Stimulated activated CD8-positive, alpha-beta memory T cell treated with anti-CD3 and anti-CD28 coated beads, Interleukin-7, amount 100 ng/mL, for 1 hour (primary cell): ENCODE measurements at places on chromosomes 7 and 10.

DNA sequence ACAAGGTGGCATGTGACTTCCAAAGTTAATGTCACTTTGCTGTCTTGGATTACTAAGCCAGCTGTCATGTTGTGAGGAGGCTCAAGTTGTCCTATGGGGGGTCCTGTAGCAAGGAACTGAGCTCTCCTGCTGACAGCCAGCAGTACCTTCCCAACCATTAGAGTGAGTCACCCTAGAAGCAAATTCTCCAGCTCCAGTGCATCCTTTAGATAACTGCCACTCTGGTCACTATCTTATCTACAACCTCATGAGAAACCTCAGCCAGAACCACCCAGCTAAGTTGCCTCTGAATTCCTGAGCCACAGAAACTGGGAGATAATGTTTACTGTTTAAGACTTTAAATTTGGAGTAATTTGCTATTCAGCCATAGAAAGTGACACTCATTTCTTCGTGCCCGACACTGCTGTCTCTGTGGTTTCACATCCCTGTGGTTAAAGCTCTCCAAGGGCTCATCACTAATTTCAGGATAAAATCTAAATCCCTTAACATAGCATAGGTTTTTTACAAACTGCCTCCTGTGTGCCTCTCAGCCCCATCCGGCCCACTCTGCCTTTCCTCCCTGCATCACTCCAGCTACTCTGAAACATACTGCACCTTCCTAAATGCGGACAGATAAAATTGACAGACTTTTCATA lies 83.5 kb downstream of the PRR15 start:
- no peak for DNase-seq

DNA sequence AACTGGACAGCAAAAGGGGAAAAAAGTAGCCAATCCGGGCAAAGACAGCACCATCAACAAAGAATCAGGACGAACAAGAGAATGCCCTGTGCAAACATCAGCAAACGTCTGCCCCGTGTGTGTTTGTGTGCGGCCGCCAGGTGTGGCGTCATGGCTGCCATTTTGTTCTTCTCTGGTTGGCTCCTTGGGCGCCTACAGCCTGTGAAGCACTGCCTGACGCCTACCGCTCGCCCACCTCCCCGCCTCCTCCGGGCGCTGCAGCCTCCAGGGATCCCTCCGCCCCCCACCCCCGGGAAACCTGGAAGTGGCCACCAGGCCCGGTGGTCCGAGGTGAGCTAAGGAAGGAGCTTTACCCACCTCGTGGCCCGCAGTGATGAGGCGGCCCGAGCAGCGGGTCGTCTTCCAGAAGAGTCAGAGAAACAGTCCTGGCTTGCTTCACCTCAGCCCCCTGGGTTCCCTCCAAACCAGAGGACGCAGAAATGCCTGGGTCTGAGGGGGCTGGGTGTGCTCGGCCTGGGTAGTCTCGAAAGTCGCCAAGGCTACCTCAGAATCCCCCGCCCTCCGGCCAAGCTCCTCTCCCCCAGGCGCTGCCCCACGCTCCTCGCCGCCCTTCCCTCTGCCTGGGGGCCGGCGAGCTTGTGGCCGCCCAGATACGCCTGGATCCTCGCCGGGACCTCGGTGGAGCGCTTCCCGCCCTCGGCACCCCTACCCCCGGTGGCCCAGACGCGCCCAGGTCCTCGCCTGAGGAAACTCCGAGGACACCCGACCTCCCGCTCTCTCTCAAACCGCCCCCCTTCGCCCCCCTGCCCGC lies 61.8 kb upstream of the IL6 start:
- no peak for DNase-seq

DNA sequence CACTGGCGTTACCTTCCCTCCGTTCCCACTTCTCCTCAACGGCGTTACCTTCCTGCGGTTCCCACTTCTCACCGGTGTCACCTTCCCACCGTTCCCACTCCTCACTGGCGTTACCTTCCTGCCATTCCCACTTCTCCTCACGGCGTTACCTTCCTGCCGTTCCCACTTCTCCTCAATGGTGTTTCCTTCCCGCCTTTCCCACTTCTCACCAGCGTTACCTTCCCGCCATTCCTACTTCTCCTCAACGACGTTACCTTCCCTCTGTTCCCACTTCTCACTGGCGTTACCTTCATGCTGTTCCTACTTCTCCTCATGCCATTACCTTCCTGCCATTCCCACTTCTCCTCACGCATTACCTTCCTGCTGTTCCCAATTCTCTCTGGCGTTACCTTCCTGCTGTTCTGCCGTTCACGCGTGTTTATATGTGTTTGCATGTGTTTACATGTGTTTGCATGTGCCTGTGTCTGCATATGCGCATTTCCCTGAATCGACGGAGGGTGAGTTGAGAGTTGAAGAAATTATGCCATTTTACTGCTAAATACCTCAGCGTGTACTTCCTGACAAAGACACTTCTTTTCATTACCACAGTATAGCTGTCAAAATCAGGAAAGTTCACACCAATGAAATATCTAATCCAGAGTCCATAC lies 23.2 kb upstream of the CFAP46 start:
- no peak for DNase-seq

DNA sequence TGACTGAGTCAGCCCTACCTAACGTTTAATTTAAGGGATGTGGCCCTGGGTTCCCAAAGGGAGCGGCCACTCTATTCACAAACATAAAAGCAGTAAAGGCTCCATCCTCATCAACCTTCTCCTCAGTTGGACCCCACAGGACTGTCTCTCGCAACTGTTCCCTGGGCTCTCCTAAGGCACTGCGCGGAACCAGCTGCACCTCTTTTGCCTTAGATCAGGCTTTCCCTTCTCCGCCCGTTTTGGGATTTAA lies 689 bp upstream of the GTPBP4 start:
- DNase-seq, result no peak

- no peak for DNase-seq
Measured at GRCh38 chr7:54782314-54782713, 23.3 kb upstream of the SEC61G start.

GRCh38 chr10:80536361-80536835 lies 1.3 kb upstream of the SH2D4B start:
- no peak for DNase-seq

DNA sequence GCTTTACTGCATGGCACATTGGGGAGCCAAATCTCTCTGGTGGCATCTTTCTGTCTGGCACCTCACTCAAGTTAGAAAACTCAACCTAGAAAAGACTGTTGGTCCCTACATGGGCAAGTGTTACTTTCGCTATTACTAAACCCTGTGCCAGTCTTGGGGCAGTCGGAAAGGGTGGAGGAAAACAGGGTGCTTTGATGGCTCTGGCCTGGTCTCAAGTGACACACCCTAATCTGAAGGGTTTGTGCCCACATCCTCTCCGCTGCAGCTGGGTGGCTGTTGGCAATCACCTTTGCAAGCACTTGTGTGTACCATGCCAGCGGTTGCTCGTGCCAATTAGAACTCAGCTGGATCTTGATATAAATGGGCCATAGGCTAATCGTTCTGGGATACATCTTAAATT lies 159.8 kb upstream of the ITGB1 start:
- DNase-seq, result no peak

DNA sequence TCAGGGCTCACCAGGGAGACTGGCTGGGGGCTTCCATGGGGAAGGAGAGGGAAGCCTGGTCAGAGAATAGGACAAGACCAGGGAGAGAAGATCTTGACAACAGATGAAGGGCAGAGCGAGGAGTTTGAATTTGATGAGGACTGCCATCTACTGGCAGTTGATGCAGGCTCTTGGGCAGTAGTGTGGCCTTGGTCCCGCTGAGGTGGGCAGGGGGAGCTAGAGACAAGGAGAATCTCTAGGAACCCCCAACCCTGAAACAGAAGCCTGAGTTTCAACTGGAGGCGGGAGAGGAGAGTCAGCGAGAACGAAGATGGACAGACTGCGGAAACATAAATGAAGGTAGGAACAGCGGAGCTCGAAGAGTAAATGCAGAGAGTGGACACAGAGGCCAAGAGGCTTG lies 81.0 kb downstream of the PPP1R3C start:
- no peak for DNase-seq

GRCh38 chr7:35584990-35585389 lies 109.9 kb downstream of the HERPUD2 start:
- DNase-seq, result no peak

GRCh38 chr7:3370068-3370830 lies 69.2 kb downstream of the SDK1 start:
- no peak for DNase-seq

DNA sequence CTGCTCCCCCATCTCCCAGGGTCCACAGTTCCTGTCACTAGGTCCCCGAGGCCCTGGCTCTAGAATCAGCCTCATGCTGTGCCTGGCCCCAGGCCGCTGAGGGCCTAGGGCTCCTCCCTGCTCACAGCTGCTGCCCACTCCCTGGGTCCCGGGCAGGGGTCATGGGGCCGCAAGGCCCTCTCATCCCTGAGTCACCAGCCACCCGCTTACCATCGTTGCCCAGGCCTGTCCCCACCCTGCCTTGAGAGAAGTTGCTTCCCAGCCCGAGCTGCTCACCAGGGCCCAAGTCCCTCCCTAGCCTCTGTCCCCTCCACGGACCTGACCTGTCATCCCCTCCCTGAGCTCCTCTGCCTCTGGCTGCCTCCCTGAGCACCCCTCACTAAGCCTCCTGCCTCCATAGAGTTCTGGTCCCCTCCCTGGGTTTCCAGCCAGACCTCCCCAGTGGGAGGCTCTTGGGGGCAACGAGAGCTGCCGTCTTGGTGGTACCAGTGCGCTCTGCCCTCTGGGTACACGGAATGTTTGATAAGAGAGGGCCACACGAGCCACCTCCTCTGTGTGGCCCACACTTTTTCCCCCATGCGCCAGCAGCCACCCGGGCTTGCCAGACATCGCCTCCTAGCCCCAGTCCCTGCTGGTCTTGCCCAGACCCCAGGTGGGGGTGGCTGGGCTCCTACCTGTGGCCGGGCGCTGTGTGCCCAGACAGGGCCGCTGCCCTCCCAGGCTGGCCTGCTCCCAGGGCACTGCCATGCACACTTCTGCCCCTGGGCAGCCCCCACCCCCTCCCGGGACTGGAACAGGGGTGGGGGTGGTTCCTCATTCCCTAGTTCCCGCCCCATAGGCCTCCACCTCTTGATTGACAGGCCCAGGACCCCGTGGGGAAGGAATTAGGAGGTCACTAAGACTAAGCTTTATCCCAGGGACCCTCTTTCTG lies 21.3 kb downstream of the MLXIPL start:
- no peak for DNase-seq

DNA sequence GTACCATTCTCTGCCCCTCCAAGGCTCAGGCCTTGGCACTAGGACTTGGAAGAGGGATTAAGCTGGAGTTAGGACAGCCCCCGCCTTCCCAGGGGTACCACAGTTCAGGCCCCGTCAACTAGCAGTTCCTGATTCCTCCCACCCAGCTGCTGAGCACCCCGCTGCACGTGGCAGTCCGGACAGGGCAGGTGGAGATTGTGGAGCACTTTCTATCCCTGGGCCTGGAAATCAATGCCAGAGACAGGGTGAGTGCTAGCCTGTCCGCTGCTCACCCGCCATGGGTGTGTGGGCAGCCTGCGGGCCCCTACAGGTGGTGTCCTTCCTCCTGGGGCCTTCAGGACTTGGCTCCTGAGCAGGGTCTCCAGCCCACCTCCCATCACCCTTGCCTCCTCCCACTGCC lies 2.0 kb upstream of the HOGA1 start:
- no peak for DNase-seq

- no peak for DNase-seq
Measured at GRCh38 chr10:125153703-125154490, 6.5 kb downstream of the CTBP2 start.

GRCh38 chr7:68720697-68721096 lies 877.6 kb upstream of the AUTS2 start:
- DNase-seq, result no peak

- DNase-seq, result no peak
Measured at GRCh38 chr7:145184956-145185355, 349.1 kb upstream of the TPK1 start.

- no peak for DNase-seq
Measured at GRCh38 chr7:131249003-131249402, 78.7 kb upstream of the MKLN1 start.

DNA sequence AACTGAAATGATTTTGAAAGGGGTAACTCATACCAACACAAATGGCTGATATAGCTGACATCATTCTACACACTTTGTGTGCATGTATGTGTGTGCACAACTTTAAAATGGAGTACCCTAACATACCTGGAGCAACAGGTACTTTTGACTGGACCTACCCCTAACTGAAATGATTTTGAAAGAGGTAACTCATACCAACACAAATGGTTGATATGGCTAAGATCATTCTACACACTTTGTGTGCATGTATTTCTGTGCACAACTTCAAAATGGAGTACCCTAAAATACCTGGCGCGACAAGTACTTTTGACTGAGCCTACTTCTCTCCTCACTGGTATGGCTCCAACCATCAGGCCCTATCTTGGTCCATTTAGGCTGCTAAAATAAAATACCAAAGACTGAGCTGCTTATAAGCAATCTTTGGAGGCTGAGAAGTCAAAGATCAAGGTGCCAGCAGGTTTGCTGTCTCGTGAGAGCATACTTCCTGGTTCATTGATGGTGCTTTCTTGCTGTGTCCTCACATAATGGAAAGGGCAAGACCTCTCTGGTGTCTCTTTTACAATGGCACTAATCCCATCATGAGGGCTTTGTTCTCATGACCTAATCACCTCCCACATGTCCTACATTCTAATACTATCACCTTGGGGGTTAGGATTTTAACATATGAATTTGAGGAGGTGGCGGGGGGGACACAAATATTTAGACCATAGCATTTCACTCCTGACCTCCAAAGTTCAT lies 173.3 kb downstream of the CFTR start:
- no peak for DNase-seq

- DNase-seq, result no peak
Measured at GRCh38 chr10:65864529-65864928, 1061.3 kb upstream of the LRRTM3 start.

- DNase-seq, result no peak
Measured at GRCh38 chr10:27618906-27619305, 114.8 kb downstream of the RAB18 start.

GRCh38 chr7:1752771-1753563 lies 82.9 kb downstream of the ELFN1 start:
- no peak for DNase-seq

- DNase-seq, result no peak
Measured at GRCh38 chr10:127034790-127035189, 129.6 kb downstream of the DOCK1 start.

DNA sequence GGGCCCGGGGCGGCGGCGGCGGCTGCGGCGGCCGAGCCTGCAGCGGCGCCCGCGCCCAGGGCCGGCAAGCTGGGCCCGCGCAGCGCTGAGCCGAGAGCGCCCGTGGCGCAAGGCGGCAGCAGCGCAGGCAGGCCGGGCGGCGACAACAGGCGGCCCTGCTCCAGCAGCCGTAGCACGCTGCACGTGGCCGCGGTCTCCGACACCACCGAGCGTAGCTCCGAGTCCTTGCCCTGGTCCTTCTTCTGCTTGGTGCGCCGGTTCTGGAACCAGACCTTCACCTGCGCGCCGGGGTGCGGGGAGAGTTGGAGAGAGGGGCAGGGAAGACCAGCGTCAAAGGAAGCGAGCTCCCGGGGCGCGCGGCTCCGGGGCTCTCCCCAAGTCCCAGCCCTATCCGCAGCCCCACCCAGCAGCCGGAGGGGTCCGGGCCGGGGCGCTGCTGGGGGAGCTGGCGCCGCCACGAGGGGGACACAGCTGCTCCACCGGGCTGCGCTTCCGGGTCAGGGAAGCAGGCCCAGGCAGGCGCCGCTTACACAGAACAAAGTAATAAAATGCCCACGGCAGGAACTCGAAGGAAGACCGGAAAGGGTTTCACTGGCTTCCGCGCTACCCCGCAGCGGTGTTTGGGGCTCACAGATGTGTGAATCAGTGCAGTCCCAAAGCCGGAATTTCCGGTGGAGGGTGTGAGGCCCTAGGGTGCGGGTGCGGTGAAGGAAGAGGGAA lies 3.6 kb downstream of the VAX1 start:
- no peak for DNase-seq
